Activated CD4-positive, alpha-beta T cell treated with anti-CD3 and anti-CD28 coated beads for 48 hours (primary cell): ENCODE measurements at places on chromosomes 16 and 17.

GRCh38 chr17:29789196-29790170, 140.5 kb downstream of the SSH2 start:
- no peak for DNase-seq

- DNase-seq: no peak
Measured at GRCh38 chr17:17710728-17711541, 29.7 kb downstream of the RAI1 start.

DNA sequence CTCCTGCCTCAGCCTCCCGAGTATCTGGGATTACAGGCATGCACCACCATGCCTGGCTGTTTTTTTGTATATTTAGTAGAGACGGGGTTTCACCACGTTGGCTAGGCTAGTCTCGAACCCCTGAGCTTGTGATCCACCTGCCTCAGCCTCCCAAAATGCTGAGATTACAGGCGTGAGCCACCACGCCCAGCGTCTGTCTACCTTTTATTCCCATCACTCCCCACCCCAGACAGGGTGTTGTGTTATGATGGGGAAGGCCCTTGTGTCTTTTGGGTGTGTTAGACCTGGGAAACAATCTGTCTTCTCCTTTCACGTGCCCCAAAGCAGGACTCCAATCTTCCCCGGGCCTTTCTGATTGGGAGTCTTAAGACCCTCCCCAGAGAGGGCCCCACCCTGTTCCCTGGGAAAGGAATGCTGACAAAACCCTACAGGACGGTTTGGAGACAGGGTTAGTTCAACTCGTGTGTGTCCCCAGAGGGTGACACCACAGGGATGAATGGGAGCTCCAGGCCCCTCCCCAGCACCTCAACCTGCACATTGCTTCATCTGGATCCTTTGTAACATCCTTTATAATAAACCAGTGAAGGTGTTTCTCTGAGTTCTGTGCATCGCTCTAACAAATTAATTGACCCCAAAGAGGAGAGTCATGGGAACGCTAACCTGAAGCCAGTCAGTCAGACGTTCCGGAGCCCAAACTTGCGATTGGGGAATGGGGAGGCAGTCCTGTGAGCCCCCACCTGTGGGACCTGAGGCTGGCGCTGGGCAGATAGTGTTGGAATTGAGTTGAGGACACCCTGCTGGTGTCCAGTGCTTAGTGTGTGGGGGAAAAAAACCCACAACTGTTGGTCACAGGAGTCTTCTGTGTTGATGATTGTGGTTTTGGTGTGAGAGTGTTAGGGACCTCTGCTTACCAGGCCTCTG, 3.2 kb upstream of the ELOB start:
- no peak for DNase-seq

DNA sequence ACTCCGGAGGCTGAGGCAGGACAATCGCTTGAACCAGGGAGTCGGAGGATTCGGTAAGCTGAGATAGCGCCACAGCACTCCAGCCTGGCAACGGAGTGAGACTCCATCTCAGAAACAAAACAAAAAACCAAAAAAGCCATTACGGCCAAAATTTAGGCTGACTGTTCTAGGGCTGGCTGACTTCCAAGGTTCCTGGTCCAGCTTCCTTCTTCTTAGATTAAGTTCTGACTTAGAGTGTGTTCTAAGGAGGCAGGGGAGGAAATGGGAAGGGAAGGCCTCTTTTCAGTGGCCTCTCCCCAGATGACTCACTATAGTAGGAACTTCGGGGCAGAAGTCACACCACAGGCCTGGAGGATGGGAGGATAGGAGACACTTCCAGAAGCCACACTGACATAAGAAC, 27.7 kb upstream of the CLEC18B start:
- no peak for DNase-seq

DNA sequence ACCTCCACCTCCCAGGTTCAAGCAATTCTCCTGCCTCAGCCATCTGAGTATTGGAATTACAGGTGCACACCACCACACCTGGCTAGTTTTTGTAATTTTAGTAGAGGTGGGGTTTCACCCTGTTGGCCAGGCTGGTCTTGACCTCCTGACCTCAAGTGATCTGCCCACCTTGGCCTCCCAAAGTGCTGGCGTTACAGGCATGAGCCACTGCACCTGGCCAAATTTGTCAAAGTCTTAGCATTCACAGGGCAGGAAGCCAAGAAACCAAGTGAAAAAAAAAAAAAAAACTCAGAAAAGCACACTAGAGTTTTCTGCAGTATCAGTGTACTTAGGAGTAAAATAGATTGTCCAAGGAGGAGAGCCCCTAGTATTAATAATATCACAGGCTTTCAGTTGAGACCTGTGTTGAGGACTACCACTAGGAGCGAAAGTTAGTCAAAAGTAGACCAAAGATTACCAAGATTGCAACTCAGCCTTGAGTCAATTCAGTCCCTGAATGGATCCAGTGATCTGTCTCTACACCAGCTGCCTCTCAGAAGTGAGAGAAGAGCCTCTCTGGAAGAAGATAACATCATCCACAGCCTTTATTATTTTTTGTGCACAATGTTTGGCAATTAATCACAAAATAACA, 159.7 kb downstream of the CEP112 start:
- DNase-seq: no peak

DNA sequence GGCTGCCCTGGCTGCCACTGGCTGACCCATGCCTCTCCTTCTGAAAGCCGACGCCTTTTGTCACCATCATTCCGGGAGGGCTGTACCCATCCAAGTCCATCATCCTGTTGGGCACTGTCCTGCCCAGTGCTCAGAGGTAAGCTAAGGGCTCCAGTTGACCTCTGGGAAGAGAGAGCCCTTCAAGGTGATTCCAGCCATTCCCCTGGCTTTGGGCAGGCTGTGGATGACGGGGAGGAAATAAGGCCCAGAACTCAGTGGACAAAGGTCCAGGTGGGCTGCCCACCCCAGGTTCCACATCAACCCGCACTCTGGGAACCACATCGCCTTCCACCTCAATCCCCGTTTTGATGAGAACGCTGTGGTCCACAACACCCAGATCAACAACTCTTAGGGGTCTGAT, 45.8 kb downstream of the NOS2 start:
- DNase-seq: no peak

DNA sequence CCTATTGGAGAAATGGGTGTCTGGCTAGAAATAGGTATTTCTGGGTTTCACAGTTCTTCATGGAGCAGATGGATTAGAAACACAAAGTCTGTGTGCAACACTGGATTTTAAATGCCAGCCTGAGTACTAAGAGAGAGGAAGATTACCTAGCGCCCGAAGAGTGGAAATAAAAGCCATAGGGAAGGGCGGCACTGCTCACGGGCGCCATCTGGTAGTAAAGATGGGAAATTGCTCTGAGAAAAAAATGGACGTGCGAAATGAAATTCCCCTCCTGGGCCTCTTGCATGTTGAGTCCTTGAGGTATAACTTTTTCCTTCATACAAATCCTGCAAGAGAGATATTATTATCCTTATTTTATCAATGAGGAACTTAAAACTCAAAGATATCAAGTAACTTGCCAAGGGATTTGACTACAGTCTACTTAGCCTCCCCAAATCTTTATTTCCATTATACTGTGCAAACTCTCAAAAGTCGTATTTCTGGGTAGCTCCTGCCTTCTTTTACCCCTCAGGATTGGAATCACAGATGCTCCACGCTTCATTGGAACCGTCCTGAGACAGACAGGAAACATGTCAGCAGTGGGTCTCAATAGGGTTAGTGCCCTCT, 72.8 kb downstream of the MMD start:
- DNase-seq: peak; percentile 53

DNA sequence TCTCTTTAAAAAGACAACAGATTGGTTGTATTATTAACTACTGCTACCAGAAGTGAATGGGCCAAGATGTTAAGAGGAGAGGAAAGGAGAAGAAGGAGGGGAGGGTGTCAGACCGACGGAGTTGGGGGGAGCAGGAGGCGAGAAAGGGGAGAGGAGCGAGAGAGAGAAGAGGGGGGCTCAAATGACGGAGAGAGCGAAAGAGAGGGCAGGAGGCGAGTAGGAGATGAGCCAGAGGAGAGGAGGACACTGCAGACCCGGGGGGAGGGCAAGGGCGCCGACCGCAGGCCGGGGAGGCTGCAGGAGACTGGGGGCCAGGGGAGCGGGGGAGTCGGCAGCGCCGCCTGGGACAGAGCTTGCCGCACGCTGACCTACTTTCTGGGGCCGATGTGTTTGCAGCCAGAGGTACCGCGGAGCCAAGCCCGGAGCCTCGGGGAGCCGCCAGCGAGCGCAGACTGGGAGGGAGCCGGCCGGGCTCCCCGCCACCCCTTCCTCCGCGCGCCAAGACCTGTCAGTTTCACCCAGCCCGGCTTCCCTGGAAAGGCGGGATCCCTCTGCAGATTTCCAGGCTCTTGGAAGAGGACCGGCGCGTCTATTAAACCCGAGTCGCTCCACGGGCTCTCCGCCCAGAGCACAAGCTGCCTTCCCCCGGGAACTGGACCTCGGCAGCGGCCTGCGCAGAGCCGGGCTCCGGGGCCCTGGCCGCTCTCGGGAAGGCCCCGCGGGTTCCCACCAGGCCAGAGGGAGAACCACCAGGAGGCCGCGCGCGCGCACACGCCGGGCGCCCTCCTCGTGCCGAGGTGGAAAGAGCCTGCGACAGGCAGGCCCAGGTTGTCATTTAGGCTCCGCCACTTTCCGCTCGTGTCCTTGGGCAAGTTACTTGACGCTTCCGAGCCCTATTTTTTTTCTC, 74.6 kb downstream of the CMC2 start:
- DNase-seq: peak; percentile 35

GRCh38 chr16:71258372-71258771, 27.9 kb upstream of the HYDIN start:
- no peak for DNase-seq

DNA sequence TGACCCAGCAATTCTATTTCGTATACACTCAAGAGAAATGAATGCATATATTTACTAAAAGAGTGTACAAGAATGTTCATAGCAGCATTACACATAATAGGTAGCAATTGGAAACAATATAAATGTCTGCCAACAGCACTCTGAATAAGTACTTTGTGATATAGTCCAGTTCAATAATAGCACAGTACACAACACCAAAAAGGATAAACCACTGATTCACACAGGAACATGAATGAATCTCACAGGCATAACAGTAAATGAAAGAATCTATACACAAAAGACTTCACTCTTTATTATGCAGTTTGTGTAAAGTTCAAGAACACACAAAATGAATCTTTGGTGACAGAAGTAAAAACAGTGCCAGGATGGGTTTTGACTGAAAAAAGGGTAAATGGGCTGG, 86.3 kb downstream of the NLK start:
- no peak for DNase-seq

DNA sequence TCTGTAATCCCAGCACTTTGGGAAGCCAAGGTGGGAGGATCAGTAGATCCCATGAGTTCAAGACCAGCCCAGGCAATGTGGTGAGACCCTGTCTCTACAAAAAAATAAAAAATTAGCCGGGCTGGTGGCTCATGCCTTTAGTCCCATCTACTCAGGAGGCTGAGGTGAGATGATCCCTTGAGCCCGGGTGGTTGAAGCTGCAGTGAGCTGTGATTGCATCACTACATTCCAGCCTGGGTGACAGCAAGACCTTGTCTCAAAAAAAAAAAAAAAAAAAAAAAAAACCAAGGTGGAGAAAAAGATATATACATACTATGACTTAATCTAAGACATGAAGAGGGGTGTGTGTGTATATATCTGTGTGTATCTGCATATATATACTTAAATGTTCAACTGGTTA, 26.7 kb downstream of the BBS2 start:
- no peak for DNase-seq

DNA sequence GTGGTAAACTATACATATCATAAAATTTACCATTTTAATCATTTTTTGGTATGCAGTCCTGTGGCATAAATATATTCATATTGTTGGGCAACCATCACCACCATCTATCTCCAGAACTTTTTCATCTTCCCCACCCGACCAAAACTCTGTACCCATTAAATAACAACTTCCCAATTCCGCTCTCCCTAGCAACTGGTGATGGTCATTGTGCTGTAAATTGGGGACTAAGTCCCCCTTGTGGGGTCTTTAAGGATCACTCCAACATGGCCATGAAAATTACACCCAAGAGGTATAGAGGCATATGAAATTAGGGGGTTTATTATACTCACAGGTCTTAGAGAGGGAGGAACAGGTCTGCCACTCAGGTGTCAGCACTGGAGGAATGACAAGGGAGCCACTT, 57.4 kb upstream of the NKD1 start:
- DNase-seq: no peak

- DNase-seq: no peak
Measured at GRCh38 chr16:5557966-5558365, 460.4 kb upstream of the EEF2KMT start.

DNA sequence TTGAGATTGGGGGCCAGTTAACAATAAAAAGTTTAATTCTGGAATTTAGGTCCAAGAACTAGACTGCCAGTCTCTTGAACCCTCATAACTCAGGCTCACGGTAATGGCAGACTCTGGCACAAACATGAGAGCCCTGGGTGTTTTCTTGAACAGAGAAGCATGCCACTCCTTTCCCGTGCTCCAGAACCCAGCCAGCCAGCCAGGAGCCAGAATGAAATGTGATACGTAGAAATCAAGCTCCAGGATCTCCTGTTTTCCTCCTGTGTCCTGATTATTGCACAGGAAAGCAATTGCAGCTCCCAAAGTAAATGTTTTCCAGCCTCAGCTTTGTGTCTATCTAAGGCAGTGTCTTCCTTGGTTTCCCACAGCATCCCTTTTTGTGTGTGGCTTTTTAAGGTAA, 46.2 kb upstream of the NOL11 start:
- DNase-seq: no peak

GRCh38 chr17:9138161-9138717, 116.9 kb downstream of the NTN1 start:
- peak; percentile 16 for DNase-seq

DNA sequence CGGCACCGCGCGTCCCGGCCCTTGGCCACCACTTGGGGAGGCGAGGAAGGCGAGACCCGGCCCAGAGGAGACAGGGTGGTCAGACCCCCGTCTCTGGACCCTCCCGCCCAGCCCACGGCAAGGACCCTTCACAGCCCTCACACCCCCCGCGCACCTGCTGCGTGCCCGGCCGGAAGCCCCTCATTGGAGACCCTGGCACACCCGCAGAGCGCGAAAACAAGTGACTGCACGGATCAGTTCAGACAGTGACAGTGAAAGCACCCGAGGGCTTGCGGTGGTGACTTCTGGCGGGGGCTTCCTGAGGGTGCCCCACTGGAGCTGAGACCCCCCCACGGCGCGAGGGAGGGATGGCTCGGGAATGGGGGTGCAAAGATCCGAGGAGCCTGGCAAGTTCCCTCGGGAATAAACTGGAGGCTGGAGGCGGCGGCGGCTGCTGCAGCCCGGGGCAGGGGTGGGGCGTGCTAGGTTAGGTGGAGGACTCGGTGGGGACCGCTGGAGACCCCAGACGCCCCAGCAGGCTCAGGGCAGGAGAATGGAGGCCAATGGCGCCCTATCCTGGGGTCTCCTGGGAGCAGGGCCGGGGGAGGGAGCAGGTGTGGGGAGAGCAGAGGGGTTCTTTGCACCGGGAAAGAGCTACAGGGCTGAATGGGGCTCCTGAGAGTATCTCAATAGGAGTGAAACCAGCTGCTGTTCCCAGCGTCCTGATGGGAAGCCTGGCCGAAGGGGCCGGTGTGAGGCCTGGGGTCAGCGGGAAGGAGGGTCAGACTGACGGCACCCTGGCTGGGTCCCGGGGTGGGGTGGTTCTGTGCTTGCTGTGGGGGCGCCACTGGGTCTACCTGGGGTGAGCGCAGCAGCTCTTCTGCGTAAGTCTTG, 824 bp upstream of the FBXL16 start:
- no peak for DNase-seq
